ENCODE measurements at places on chromosomes 5 and 9.
A peak's percentile ranks its signal among the peaks of the same experiment; 100 is the strongest.

DNA sequence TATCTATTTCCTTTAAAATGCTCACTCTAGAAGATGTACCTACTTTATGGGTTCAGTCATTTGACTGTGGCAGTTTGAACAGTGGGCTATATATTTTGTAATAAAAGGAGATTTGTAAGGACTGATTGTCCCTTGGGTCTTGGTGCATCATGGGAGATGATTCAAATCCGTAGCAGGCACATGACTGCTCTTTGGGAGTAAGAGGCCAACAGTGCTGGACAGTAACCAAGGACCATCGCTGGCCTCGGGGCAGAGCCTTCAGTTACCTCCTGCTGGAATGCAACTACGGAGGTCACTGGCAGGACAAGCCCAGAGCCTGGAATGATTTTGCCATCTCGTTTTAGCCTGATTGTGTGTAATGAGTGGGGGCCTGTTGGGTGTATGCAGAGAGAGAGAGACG is 7.0 kb upstream of the MAMDC2 start:
- DNase-seq: no peak

DNA sequence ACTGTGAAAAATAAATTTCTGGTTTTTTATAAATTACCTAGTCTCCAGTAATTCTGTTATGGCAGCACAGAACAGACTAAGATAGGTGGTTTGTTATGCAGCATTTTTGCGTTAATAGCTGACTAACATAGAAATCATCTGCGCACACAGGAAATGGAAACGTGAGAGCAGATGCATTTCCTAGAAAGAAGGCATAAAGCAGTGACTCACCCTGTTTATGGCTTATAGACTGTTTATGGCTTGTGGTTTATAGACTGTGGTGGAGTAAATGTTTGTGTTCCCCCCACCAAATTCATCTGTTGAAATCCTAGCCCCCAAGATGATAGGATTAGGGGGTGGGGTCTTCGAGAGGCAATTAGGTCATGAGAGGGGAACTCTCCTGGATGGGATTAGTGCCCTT is 18.3 kb upstream of the OSMR start:
- peak; percentile 83 for DNase-seq

DNA sequence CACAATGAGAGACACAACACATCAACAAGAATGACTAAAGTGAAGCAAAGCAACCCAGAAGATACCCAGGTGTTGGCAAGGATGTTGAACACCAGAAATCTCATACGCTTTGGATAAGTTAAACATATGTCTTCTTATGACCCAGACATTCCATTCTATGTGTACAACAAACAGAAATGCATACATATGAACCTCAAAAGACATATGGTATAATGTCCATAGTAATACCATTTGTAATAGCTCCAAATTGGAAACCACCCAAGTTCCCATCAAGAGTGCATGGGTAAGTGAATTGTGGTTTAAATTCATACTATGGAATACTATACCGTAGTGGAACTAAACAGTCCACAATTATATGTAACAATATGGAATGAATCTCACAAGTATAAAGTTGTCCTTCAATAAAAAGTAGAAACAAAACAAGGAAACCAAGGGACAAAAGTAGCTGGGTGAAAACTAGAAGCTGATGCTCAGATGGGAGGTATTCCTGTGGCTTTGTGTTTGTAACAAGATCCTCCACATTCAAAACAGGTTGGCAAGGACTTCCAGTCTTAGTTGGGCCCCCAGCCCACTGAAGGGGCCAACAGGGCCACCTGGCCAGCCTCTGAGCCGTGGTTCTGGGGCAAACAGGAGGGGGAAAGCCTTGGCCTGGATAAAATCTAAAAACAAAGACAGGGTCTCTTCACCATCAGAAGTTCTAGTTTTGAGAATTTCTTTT is 171.8 kb upstream of the PITX1 start:
- no peak for DNase-seq

- no peak for DNase-seq
Measured at GRCh38 chr9:128860937-128861336, 20.8 kb downstream of the KYAT1 start.
